SJCRH30 (cell line): ENCODE measurements at places on chromosomes 1 and 21. TPM values are rescaled to one million over a fixed set of nuclear protein-coding genes. Genes with fewer than 3 reads are reported as not detected.

- no peak for DNase-seq
Measured at GRCh38 chr1:32969566-32969965, 5.0 kb upstream of the RNF19B start.

DNA sequence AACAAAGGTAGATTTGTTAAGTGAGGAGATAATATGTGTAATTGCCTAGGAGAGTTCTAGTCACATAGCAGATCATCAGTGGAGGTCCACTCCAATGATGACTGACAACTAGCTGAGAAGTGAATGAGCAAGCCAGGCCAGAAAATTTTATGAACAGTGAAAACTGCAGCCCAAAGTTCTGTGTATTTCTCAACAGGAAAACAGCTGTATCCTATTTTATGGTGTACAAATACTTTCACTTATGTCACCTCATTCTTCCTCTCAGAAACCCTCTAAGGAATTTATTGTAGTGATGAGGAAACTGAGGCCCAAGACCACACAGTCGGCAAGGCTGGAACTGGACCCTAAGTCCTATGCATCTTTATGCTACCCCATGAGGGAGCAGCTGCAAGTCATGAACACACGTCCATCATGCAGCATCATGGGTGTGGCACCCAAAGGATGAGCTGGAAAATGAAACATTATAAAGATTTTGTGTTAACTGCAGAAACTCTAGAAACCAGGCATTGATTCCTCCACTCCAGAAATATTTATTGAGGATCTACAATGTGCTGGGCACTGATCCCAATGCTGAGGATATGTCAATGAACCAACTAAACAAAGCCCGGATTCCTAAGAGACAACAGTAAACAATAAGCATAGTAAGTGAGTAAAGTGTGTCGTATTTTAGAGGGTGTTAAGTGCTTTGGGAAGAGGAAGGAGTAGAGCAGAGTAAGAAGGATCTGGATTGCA, 99.5 kb upstream of the DUSP10 start:
- peak; percentile 69 for DNase-seq

The ADORA3 gene
- total RNA-seq, result 0.10 TPM in 1 of 2 replicates, not detected in the other

The ST6GALNAC5 gene
- total RNA-seq, result not detected in 2 replicates

GRCh38 chr21:31034378-31034777, 3.9 kb downstream of the KRTAP19-8 start:
- no peak for DNase-seq

GRCh38 chr1:26959722-26960624, at the start of gene KDF1:
KDF1 (minus strand) TSS chr1:26960468; CDS start chr1:26952380, 8,088 bp downstream.
- no peak for DNase-seq

DNA sequence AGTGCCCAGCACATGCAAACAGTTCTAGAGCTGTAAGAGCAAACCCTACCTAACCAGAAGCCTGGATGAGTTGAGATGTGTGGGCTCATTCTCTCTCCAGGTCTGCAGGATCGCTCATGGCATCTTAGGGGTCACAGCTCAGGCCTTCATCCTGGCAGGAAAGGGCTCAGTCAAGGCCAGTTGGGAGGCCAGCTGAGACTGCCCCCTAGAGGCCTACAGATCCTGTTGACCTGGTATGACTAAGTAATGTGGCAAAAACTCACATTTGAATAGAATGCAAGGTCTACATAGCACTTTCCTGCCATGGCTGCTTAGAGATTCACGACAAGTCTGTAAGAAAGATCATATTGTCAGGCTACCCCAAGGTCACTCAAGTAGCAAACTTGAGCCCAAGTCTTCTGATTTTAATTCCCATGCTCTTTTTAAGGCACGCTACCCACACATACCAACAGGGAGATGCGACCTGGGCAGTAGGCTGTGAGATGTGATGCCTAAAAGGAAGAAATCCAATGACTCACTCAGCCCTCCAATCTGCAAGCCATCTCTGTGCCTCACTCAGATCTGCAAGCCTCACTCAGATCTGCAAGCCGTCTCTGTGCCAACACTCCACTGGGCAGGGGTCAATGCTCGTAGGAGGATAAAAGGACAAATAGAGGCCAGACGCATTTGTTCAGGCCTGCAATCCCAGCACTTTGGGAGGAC, 5.1 kb upstream of the CAPN8 start:
- DNase-seq, result peak; percentile 78

- DNase-seq, result no peak
Measured at GRCh38 chr1:215895276-215895675, 328.2 kb downstream of the KCTD3 start.

The ADAMTS4 gene
- total RNA-seq, result 9.6 and 11.0 TPM in 2 replicates

GRCh38 chr1:60972841-60973364, 109.5 kb upstream of the NFIA start:
- no peak for DNase-seq

GRCh38 chr1:18547460-18547859, 66.7 kb downstream of the KLHDC7A start:
- no peak for DNase-seq

The TDRD5 gene
- total RNA-seq, result not detected in 2 replicates

The OR2L2 gene
- total RNA-seq, result not detected in 2 replicates

DNA sequence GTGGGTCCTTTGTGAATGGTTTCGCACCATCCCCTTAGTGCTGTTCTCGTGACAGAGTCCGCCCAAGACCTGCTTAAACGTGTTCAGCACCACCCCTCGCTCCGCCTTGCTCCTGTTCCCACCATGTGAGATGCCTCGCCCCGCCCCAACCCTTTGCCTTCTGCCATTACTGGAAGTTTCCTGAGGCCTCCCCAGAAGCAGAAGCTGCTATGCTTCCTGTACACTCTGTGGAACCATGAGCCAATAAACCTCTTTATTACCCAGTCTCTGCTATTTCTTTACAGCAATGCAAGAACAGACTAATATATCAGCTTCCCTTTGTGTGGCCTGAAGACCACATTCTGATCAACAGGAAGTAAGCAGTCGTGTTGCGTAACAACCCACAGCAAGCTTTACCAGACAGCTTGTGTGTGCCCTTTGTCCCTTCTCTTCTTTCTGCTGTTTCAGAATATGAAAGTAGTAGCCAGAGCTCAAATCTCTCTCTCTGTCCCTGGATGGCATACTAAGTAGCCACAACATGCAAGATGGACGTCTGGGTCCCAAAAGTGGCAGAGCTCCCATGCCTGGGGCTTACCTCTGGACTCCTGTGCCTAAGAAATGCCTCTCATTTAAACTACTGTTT, 14.1 kb downstream of the HENMT1 start:
- no peak for DNase-seq

DNA sequence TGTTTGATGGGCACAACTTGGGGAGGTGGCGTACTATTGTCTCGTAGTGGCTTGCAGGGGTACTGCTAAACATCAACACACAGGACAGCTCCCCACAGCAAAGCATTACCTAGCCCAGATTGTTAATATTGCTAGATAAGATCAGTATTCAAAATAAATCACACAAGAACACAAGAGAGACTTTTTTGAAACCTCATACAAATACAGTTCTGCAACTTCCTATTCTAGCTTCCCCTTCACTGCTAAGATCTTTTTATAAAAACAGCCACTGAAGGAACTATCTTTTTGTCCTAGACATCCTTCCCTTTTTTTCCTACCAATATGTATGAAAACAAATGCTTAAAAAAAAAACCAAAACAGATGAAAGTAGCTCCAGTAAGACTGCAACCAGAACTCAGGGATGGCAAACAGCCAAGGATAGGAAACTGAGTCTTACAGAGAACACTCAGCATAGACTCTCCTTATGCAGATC, 137.8 kb upstream of the KRTAP19-8 start:
- DNase-seq, result no peak

DNA sequence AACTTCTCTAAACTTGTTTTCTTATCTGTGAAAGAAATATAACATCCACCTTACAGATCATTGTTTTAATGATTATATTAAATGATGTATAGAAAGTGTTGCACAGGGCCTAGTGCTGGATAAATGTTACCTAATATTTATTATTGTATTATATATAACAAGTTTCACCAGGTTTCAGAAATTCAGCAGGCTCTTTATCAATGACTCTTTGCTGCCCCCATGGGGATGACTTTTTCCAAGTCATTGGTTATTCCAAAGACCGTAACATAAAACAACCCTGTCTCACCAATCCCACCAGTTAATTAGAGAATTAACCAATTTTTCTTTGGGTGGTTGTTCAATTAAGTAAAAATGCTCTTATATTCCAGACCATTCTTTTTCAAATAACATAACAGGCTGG, 7.3 kb upstream of the DEDD start:
- DNase-seq, result no peak

GRCh38 chr1:205009670-205010069, 33.3 kb upstream of the CNTN2 start:
- DNase-seq, result no peak

DNA sequence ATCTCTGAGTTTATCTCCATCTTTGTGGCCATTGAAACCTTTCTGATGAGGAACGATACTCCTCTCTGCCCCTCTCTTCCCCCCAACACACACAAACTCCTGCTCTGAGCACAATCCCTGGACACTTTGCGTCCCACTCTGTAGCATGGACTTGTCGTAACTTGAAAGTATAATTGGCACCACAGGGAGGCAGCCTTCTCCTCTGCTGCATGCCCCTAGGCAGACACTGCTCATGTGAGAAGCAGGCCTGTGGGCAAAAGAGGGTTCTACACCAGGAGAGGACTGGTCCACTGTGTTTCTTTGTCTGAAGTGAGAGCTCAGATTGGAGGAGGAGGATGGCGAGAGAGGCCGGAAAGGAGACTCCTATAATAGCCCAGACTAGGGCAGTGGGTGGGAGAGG, 3.8 kb upstream of the PARS2 start:
- DNase-seq, result no peak

- DNase-seq, result no peak
Measured at GRCh38 chr1:248155927-248156326, 11.0 kb downstream of the OR2M5 start.

GRCh38 chr1:112706505-112707220, at the start of gene RHOC:
RHOC (minus strand) TSS chr1:112707127; CDS start chr1:112703799, 3,328 bp downstream.
- peak; percentile 72 for DNase-seq

The REG4 gene
- 0.08 TPM in 1 of 2 replicates, not detected in the other for total RNA-seq

The C1orf87 gene
- not detected in 2 replicates for total RNA-seq

DNA sequence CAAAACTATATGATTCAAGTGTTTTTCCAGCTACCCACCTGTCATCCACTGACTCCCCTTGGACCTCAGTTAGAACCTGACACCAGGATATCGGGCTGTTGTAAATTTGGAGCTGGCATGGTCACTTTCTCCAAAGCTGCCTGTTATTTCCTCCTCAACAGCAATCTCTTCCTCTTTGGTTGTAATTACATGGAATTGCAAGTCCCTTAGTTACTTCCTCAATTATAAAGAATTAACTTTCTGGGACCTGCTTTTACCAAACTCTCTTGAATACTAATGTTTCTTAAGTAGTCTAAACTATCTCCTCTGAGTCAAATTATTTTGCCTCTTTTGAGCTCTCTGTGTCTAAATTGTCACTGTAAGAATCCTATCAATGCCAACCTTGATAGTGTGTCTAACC, 150.3 kb upstream of the SGIP1 start:
- DNase-seq, result no peak

The SAMD13 gene
- total RNA-seq, result 2.4 and 3.9 TPM in 2 replicates

GRCh38 chr1:8281843-8282509, 35.9 kb upstream of the SLC45A1 start:
- DNase-seq, result no peak

GRCh38 chr1:80048716-80049115, 1042.2 kb upstream of the ADGRL4 start:
- no peak for DNase-seq

The SIK1 gene
- 1.2 and 2.0 TPM in 2 replicates for total RNA-seq

DNA sequence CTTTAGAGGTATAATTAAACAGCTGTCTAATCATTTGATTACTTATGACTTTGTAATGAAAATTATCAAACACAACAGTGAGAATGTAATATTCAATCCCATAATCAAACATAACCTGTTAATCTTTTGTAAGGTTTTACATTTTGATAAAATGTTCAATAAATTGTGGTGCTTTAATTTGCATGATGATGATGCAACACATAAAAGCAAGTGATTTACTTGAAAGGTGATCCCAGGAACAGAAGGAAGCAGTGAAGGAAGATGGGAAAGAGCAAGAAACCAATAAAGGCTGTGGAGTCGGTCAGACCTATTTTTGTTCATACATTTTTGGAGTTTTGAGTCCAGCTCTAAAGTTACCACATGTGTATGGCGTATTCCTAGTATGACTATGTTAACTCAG, 29.6 kb downstream of the ZNF695 start:
- no peak for DNase-seq

DNA sequence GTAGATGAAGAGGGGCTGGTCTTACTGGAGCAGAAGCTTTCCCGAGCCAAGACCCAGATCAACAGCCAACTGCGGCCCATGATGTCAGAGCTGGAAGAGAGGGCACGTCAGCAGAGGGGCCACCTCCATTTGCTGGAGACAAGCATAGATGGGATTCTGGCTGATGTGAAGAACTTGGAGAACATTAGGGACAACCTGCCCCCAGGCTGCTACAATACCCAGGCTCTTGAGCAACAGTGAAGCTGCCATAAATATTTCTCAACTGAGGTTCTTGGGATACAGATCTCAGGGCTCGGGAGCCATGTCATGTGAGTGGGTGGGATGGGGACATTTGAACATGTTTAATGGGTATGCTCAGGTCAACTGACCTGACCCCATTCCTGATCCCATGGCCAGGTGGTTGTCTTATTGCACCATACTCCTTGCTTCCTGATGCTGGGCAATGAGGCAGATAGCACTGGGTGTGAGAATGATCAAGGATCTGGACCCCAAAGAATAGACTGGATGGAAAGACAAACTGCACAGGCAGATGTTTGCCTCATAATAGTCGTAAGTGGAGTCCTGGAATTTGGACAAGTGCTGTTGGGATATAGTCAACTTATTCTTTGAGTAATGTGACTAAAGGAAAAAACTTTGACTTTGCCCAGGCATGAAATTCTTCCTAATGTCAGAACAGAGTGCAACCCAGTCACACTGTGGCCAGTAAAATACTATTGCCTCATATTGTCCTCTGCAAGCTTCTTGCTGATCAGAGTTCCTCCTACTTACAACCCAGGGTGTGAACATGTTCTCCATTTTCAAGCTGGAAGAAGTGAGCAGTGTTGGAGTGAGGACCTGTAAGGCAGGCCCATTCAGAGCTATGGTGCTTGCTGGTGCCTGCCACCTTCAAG, 57.3 kb downstream of the LAMC2 start:
- DNase-seq, result no peak

The ANGPTL7 gene
- total RNA-seq, result not detected in 2 replicates

The WDR4 gene
- total RNA-seq, result 21.8 and 25.7 TPM in 2 replicates

GRCh38 chr1:40308036-40308727, 8.9 kb downstream of the COL9A2 start:
- DNase-seq, result no peak

GRCh38 chr1:2588661-2589430, 2.3 kb downstream of the PRXL2B start:
- no peak for DNase-seq
